ENCODE measurements at places on chromosomes 13 and 19. TPM values are rescaled to one million over a fixed set of nuclear protein-coding genes. Genes with fewer than 3 reads are reported as not detected.
A peak's percentile ranks its signal among the peaks of the same experiment; 100 is the strongest.

DNA sequence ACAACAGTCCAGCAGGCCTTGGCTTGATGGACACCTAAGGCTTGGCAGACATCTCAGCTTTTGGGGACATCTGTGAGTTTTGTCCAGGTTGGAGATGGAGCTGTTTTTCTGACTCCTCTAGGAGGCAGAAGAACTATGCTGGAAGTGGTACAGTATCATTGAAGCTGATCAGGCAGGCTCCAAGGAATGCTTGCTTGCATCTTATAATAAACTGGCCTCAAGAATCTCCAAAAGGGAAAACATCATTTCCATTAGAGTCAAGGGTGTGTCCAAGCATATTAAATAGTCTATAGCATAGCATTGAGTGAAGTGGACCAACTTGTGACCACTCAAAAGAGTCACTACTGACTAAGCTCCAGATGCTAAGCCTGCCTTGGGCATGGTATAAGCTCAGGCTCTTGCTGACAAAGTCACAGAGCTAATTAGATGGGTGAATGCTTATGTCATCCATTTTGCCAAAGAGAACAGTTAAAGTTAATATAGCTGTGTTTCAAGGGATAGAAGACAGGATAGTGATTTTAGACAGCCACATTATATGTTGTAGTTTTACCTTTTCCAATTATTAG lies 216.0 kb downstream of the DNAJC15 start:
- no peak for DNase-seq

- no peak for DNase-seq
These were observed 37.7 kb downstream of the DLEU7 start for GRCh38 chr13:50805805-50806204.

GRCh38 chr19:42172261-42172660 lies 40.0 kb upstream of the POU2F2 start:
- no peak for DNase-seq

- no peak for DNase-seq
These were observed 13.0 kb downstream of the YIPF2 start for GRCh38 chr19:10915130-10916091.

GRCh38 chr19:47730521-47730889 lies 14.8 kb upstream of the NOP53 start:
- DNase-seq = no peak

- no peak for DNase-seq
These were observed 25.2 kb downstream of the NLRP9 start for GRCh38 chr19:55712804-55713631.

GRCh38 chr13:98214707-98215106 lies 37.6 kb upstream of the RNF113B start:
- DNase-seq = no peak

GRCh38 chr19:8132858-8133458 lies 16.4 kb downstream of the FBN3 start:
- no peak for DNase-seq

DNA sequence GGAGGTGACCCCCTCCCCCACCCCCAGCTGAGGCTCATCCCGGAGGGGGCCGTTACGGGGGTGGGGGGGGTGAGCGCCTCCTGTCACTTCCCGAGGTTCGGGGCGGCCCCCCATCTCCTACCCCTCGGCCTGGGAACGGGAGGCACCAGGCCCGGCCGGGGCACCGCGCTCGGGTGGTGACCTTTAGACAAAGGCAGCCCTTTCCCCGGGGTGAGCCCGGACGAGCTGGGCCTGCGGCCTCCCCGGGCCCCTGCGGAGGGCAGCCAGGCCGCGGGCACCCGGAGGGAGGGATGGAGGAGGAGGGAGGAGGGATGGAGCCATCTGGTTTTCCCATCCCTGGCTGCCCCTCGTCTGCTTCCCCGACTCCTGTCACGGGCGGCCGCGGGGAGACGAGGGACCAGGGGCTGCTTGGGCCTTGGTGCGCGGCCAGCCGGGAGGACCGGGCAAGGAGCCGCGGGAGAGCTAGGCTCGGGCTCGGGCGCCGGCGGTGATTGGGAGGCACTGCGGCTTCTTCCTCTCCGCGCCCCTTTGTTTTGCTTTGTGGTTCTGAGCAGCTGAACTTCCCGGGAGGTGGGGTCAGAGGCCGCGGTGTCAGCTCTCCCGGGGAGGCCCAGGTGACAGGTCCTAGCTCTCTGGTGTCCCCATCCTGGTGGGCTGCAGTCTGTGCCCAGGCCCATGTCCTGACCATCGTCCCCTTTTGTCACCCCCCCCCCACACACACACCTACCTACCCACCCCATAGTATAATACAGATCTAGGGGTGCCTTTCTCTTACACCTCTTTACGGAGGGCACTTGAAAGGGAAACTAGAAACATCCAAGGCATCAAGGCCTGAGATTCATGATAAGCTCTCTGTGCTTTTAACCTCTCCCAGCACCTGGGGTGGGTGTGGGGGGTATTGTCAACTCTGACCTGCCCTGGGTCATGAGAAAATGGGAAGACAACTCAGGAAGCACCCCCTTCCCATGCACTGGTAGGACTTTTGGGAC lies 1.3 kb downstream of the BICRA start:
- peak; percentile 48 for DNase-seq

DNA sequence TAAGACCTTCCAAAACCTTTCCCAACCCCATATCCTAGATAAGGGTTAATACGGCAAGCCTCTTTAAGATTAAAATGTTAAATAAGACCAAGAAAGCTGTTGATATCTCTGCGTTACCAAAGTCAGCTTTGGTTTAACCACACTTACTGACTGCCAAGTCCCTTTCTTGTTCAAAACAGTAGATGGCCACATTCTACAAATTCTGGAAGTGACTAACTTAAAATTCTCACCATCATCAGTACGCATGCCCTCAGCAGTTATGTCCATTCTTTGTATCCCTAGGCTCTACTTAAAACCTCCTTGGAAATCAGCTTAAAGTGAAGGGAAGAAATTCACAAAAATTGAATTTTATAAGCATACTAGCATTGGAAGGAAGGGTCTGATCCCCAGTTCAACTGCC lies 23.6 kb downstream of the SOHLH2 start:
- DNase-seq = no peak

DNA sequence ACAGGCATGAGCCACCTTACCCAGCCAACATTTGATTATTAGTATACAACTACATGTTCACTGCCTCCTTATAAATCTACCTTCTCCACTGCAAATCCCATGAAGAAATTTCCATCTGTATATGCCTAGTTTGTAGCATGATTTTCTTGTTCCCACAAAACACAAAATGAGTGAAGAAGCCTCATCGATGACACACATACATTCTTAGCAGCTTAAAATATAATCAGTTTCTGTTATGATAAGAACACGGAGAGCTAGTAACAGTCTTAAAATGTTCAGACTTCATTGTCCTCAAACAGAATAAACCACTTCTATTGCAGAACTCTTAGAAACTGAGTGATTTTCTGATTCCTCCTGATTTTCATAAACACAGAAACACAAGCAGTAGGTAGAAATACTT lies 740.5 kb downstream of the PCDH9 start:
- DNase-seq = no peak

GRCh38 chr19:34255546-34255945 lies 1.2 kb downstream of the GARRE1 start:
- no peak for DNase-seq

- no peak for DNase-seq
These were observed 31.2 kb upstream of the EPHX3 start for GRCh38 chr19:15263361-15263985.

GRCh38 chr13:102028868-102029267 lies 373.0 kb downstream of the FGF14 start:
- DNase-seq = no peak

GRCh38 chr19:10474962-10475451 lies 28.1 kb downstream of the KEAP1 start:
- DNase-seq = no peak

DNA sequence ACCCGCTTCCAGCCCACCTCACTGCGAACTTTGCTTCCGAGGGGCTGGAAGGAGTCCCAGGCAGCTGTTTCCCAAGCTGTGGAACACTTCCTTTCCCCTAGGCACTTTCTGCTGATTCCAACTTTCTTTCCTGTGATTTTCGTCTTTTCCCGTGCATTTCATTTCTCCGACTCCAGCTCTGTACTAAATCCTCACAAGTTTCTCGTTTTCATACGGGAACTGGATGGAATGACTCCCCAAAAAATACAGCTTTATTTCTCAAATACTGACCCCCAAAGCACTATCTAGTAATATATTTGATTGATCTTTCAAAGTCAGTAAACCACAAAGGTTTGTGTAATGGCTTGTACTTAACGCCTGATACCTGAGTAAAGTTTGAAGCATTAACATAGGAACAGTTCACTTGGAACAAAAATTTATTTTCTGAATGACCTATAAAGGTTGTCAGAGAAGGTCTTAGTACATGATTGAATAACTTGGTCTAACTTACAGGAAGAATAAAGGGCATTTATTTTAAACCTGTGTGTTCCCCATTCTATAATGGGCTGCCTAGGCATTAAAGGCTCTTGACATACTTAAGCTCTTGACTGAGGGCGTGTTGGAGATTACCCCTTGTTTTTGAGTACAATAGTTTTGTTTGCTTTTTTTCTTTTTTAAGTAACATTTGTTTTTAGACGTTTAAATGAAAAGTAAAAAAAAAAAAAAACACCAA lies 1.3 kb upstream of the PCDH9 start:
- no peak for DNase-seq

GRCh38 chr19:41958367-41959055 lies 610 bp downstream of the RABAC1 start:
- DNase-seq = peak; percentile 85

GRCh38 chr13:39561971-39562370 lies 41.0 kb downstream of the LHFPL6 start:
- no peak for DNase-seq

DNA sequence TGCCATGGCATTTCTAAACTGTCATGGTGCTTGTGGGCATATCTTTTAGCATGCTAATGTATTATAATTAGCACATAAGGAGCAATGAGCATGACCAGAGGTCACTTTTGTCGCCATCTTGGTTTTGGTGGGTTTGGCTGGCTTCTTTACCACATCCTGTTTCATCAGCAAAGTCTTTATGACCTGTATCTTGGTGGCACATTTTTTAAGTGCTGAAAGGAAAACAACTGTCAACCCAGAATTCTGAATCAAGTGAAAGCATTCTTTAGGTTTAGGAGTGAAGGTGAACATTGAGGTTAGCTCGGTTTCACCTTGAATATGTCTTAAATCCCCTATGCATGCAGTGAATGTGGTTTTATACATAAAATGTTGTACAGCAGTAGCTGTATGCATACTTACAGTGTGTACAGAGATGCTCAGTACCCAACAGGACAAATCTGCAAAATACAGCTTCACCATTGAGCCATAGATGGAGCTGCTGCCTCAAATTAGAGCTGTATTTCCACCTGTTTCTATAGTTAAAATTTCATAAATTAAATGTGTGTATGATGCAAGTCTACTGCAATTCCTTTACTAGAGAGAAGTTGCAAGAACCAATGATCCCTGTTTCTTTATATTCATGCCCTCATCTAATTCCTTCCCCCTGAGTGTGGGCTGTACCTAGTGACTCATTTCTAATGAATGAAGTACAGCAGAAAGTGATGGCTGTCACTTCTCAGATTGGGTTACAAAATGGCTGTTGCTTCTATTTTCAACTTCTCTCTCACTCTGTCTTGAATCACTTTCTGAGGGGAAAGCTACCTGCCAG lies 25.2 kb upstream of the IGSF23 start:
- DNase-seq = no peak

DNA sequence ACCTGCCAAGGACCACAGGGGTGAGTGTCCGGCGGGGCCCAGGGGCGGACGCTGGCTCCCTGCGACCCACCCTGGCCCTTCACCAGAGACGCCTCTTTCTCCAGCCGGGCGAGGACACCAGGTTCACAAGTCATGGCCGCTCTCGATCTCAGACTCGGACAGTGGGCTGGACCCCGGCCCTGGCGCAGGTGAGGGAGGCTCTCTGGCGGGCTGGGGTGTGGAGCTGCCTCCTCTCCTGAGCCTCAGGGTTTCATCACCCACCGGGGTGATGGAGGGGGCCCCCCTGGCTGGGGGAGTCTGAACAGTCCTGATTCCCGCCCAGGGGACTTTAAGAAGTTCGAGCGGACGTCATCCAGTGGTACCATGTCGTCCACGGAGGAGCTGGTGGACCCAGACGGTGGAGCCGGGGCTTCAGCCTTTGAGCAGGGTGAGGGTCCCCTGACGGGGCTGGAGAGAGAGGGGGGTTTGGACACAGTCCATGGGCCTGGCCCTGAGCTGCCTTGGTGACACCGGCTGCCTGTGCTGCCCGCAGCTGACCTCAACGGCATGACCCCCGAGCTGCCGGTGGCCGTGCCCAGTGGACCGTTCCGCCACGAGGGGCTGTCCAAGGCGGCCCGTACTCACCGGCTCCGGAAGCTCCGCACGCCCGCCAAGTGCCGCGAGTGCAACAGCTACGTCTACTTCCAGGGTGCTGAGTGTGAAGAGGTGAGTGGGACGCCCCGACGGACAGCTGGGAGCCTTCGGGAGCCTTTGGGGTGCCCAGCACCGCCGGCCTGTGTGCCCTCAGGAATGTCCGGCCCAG lies 13.6 kb downstream of the ARHGAP45 start:
- DNase-seq = no peak

GRCh38 chr13:94292323-94292640 lies 187.2 kb downstream of the DCT start:
- DNase-seq = no peak

- no peak for DNase-seq
These were observed 123.0 kb downstream of the KDM4B start for GRCh38 chr19:5091684-5092480.

DNA sequence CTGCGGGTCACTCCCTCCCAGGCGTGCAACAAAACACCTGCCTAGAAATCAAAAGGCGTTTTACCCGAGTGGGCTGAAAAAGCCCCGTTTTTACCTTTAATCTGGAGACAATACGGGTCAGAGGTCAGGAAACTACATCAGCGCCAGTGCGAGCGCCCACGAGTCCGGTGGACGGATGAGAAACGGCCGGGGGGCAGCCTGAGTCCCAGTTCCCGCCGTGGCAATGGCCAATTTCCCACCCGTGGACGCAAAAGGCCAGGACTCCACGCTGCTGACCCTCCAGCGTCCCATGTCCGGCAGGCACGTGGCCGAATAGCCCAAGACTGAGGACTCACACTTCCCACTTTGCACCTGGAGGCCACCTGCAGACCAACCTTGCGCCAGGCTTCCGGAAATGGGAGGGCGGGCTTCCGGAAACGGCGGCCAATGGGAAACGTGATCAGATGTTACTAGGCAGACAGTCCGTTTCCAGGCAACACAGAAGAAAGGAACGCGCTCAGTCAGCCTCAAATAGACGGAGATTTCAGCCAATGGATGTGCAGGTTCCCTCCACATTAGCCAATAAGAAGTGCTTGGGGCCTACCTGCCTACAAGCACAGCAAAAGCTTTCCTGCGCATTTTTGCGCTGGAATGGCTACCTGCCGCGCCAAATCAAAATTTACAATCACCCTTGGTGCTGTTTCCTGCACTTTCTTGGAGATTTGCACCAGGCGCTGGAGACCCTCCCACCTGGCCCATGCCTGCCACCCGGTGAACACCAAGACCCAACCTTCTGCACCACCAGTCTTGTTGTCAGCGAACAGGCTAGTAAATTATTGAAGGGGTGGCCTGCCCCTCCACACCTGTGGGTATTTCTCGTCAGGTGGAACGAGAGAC lies 47.4 kb downstream of the ZFP14 start:
- peak; percentile 40 for DNase-seq

- DNase-seq = no peak
These were observed 221.9 kb upstream of the PCDH17 start for GRCh38 chr13:57409656-57410055.

The CRTC1 gene
- 7.0 TPM for total RNA-seq

The KL gene
- total RNA-seq = 0.14 TPM

The WASF3 gene
- total RNA-seq = 0.25 TPM

The SYT3 gene
- total RNA-seq = 0.07 TPM

The SLC17A7 gene
- total RNA-seq = 0.16 TPM

The LRRC8E gene
- not detected for total RNA-seq

The FFAR3 gene
- 0.92 TPM for total RNA-seq

The SYCN gene
- total RNA-seq = not detected

The LCP1 gene
- 741 TPM for total RNA-seq

The MYH14 gene
- total RNA-seq = not detected

The ACER1 gene
- 0.11 TPM for total RNA-seq
